ENCODE measurements at places on chromosomes 12 and 14. TPM values are rescaled to one million over a fixed set of nuclear protein-coding genes. Genes with fewer than 3 reads are reported as not detected.

Gene KLRC4
- total RNA-seq, result not detected

Gene NRIP2
- 2.0 TPM for total RNA-seq

Gene MYL2
- 13,587 TPM for total RNA-seq

Gene ATXN2
- total RNA-seq, result 51.8 TPM

Gene CREBL2
- 16.7 TPM for total RNA-seq

Gene GRIP1
- 4.1 TPM for total RNA-seq

Gene ARG2
- total RNA-seq, result 0.75 TPM

Gene CCDC38
- 0.08 TPM for total RNA-seq

Gene MMP17
- total RNA-seq, result 1.3 TPM

Gene KRT71
- total RNA-seq, result not detected

Gene SLC38A2
- total RNA-seq, result 144 TPM

Gene LMO3
- 2.3 TPM for total RNA-seq

Gene KCNA1
- not detected for total RNA-seq

Gene SLC6A15
- not detected for total RNA-seq

Gene MYF6
- total RNA-seq, result not detected

Gene CFAP54
- total RNA-seq, result 0.13 TPM

Gene IRAK3
- total RNA-seq, result 4.0 TPM
